ENCODE measurements at places on chromosomes 11 and 22. TPM values are rescaled to one million over a fixed set of nuclear protein-coding genes. Genes with fewer than 3 reads are reported as not detected.
A peak's percentile ranks its signal among the peaks of the same experiment; 100 is the strongest.

- ATAC-seq = no peak
These were observed 76.0 kb upstream of the PICALM start for GRCh38 chr11:86144846-86145245.

GRCh38 chr11:78290293-78291176, 101.8 kb downstream of the USP35 start:
- ATAC-seq = peak; percentile 53

GRCh38 chr11:48017105-48017830, 36.9 kb downstream of the PTPRJ start:
- peak; percentile 42 for ATAC-seq

GRCh38 chr22:50584106-50585096, 1.8 kb upstream of the CHKB start:
- ATAC-seq = no peak

DNA sequence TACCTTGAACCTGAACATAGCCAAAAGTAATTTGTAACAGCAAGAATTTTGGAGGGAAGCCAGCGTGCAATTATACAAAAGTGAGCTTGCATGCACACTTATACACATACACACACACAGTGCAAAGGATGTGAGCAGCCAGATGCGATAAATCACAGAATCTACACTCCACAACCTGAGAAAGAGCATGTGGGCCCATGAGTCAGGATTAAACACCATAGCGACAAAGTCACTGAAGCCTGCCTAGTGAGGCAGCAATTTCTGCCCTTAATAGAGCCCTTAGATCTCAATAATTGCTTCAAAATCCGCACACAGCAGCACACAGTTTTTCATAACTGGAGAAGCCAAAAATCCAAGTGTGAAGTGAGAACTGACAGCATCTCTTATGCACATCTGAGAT, 42.6 kb upstream of the TEAD1 start:
- ATAC-seq = no peak

The MTMR2 gene
- total RNA-seq = 14.9 TPM

The NLRP6 gene
- 0.43 TPM for total RNA-seq

The CCDC87 gene
- total RNA-seq = 0.15 TPM

All from activated T-helper 17 cell treated with anti-CD3 and anti-CD28 coated beads, Interleukin-2, amount 50 U/mL, for 72 hours (primary cell).